ENCODE measurements at places on chromosomes 11 and 22.

- peak; percentile 26 for DNase-seq
Measured at GRCh38 chr11:128776424-128777284, 82.8 kb downstream of the FLI1 start.

DNA sequence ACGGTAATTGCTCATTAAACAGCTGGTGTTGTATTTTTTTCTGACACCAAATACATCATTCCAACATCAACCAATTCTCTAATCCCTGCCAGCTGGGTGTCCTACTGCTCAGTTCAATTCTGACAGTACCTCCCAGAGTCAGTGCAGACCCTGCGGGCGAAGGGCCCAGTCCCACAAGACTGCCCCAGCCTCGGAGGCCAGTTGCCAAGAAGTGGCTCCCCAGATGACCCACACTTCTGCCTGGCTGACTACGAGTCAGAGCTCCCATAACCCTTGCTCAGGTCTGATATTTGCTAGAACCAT is 147.2 kb downstream of the CTTN start:
- no peak for DNase-seq

- no peak for DNase-seq
Measured at GRCh38 chr11:65047581-65048422, 6.8 kb downstream of the SAC3D1 start.

DNA sequence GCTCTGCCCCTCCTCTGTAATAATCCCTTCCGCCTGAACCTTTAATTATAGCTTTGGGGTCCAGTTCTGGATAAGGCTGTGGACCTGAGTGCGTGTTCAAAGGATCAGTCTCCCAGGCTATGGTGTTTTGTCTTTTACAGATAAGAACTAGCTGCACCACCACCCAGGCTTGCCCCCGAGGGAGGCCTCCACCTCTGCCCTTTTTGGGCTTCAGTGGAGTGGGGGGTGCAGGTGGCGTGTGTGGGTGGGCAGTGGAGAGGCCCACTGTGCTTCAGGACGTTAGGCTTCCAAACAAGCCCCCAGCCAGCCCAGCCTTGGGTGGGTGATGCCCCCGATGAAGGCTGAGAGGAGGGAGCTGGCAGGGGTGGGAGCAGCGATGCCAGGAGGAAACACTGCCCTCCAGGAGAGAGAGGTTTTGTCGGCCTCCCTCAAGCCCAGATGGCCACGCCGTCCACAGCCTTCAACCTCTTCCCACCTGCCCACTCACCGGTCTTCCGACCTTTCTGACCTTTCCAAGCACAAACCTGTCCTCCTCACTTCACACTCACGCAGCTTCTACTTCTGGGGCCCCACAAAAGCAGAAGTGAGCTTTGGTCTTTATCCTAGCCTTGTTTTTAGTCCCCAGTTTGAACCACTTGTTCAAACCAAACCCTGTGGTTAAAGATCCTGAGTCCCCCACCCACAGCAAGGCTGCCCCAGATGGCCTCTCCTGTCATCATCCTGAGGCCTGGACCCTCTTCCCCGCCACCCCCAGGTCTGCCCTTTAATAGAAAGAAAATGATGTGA is 20.4 kb downstream of the PSMD13 start:
- no peak for DNase-seq

GRCh38 chr11:128898580-128899344 is 7.6 kb downstream of the KCNJ5 start:
- DNase-seq: no peak

DNA sequence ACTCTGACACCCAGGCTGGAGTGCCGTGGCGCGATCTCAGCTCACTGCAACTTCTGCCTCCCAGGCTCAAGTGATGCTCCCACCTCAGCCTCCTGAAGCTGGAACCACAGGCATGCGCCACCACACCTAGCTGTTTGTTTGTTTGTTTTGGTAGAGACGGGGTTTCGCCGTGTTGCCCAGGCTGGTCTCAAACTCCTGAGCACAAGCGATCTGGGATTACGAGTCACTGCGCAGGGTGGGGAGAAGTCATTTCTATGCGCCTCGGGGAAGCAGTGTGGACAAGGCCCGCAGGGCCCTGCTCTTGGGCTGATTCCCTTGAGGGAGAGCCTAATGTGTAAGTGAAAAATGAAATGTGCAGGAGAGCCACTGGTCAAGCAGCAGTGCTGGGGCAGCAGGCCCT is 19.6 kb upstream of the SEPTIN5 start:
- no peak for DNase-seq

- DNase-seq: no peak
Measured at GRCh38 chr11:118671254-118671653, 8.2 kb downstream of the TREH start.

GRCh38 chr11:112150517-112150916 is 13.4 kb downstream of the IL18 start:
- no peak for DNase-seq

- no peak for DNase-seq
Measured at GRCh38 chr11:26761361-26761809, 39.5 kb upstream of the SLC5A12 start.

DNA sequence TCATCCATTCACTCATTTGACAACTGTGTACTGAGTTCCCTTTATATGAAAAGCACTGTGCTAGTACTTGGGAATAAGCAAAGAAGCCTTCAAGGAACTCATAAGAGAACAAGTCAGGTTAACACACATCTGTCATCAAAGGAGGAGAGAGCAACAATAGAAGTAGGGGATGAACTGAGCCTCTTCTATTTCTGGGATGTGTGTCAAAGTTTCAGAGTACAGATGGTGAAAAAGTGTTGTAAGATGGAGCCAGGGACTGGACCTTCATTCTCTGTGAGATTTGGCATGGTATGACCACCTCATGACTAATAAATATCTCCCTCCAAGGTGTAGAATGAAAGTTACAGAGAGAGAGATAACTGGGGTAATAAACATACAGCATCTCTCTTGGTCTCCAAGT is 349.8 kb upstream of the PLET1 start:
- no peak for DNase-seq

DNA sequence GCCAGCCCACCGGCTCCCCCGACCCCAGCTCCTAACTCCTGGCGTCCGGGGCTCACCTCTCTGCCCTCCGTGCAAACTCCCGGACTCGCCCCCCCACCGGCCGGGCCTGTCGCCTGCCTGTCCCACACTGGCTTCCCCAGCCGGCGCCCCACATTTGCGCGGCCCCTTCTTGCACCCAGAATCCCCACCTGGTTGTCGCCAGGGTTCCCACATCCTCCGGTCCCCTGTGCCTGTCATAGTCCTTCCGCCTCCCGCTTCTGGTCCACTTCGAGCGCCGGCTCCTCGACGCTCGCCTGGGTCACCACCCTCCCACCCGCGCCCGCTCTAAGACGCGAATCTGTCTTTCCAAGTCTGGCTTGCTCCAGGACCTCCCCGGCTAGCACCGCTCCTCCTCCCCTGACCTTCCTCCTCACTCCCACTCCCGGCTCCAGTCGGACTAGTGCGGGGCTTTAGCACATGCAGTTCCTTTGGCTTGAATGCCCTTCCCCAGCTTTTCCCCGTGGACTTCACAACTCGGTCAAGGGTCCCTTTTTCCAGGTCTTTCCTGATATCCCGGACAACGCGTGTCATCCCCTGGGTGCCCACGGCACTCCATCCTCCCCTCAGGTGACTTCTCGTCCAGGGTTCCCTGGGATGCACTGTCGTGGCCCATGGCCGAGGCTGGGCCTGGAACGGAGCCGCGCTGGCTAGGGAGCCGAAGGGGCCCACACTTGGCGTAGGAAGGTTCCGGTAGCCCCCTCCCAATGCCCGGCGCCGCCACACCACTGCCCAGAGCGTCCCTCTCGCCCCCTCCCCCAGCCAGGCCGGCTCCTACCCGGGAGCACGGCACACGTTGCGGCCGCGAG is 635 bp downstream of the SCARF2 start:
- DNase-seq: no peak

GRCh38 chr11:110838808-110839207 is 126.6 kb upstream of the ARHGAP20 start:
- no peak for DNase-seq

GRCh38 chr11:75786101-75786736 is 17.6 kb downstream of the DGAT2 start:
- no peak for DNase-seq

Data from CD8-positive, alpha-beta memory T cell (primary cell).